ENCODE measurements at places on chromosomes 7 and 10. TPM values are rescaled to one million over a fixed set of nuclear protein-coding genes. Genes with fewer than 3 reads are reported as not detected.

- no peak for DNase-seq
Measured at GRCh38 chr7:134031835-134032617, 95.1 kb upstream of the LRGUK start.

DNA sequence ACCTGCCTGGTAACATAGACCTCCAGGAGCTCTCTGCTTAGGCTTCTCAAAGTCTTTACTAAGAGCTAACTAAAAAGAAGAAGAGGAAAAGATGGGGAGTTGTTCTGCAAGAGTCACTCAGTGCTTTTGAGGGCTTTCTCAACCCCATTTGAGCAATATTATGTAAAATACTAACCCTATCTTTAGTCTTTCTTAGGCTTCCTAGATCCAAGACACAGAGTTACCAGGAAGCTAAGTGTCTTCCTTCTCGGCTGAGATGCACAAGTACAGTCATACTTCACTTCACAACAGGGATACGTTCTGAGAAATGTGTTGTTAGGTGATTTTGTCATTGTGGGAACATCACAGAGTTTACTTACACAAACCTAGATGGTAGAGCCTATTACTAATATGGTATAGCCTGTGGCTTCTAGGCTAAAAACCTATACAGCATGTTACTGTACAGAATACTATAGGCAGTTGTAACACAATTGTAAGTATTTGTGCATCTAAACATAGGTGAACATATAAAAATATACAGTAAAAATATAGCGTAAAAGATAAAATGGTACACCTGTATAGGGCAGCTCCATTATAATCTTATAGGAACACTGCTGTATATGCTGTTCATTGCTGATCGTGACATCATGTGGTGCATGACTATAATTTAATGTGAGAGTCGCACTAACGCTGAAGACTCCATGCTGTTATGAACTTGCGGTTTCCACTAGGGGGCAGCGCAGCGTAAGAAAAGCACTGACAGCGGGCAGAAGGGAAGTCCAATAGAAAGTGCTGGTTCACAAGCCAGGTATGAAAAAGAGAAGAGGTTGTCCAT lies 16.3 kb downstream of the ANKRD22 start:
- DNase-seq, result peak; percentile 81

GRCh38 chr10:804787-805619 lies 115.5 kb upstream of the DIP2C start:
- no peak for DNase-seq

GRCh38 chr10:131638049-131638879 lies 262.5 kb upstream of the PPP2R2D start:
- DNase-seq, result no peak

- DNase-seq, result no peak
Measured at GRCh38 chr10:485776-486175, 203.7 kb downstream of the DIP2C start.

GRCh38 chr10:132414402-132415016 lies 17.5 kb downstream of the PWWP2B start:
- DNase-seq, result no peak

The LIPN gene
- not detected for total RNA-seq

The ITGB8 gene
- total RNA-seq, result 18.4 TPM

The HMX3 gene
- total RNA-seq, result not detected
